ENCODE measurements at places on chromosomes 13 and 19.

GRCh38 chr19:378706-379105 is 30.2 kb downstream of the C2CD4C start:
- DNase-seq = no peak

DNA sequence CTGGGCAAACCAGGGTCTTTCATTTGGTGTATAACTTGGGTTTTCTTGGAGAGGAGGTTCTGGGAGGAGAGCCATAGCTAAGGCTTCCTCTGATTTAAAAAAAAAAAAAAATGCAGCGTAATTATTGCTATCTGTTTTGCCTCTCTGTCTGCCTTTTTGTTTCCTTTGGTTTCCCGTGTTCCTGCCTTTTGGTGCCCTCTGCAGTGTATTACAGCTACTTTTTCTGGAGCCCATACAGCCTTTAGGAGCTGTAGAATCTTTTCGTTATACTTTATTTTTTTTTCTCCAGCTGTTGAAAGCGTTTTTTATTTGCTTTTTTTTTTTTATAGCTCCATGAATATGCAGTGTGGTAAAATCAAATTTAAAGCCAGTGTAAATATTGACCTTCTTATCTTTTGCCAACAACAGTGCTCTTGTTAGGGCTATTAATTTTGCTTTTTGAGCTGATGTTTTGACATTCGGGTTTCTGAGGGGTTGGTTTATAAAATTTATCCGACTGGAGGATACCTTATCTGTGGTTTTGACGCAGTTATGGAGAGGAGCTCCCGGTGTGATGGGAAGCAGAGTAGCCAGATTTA is 38.1 kb downstream of the ZNF493 start:
- no peak for DNase-seq

DNA sequence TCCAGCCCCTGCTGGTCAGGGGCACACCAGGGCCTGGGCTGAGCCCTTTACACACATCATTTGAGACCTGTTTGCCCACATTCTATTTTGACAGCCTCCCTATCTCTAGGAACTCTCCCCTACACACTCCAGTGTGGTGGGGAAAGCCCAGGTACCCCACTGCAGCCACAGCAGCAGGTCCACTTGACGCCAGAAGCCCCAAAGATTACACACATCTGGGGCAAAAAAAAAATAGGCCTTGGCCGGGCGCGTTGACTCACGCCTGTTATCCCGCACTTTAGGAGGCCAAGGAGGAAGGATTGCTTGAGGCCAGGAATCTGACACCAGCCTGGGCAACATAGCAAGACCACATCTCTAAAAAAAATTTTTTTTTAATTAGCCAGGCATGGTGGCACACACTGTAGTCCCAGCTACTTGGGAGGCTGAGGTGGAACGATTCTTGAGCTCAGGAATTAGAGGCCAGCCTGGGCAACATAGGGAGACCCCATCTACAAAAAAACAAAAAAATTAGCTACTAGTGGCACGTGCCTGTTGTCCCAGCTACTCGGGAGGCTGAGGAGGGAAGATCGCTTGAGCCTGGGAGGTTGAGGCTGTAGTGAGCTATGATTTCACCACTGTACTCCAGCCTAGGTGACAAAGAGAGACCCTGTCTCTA is 18.0 kb upstream of the CD22 start:
- no peak for DNase-seq

DNA sequence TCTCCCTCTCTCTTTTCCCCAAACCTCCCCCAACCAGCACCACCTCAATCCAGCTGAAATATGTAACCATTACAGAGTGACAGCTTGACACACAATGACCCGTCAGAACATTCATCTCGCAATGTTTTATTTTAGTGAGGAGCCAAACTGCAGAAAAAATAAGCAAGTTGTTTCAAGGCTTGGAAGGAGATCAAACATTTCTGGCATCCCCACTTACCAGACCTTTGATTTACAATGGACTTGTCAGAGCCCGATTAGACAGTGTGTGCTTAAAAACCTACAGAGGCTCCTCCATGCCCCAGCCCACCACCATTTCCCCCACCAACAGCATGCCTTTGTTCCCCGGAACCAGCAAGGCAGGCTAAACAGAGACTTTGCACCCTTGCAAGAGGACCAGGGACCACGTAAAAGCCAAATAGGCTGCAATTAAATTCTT is 382.8 kb upstream of the ZNF507 start:
- peak; percentile 74 for DNase-seq

Data from left renal cortex interstitium (tissue), 4 donors.